NCI-H187 treated with DMSO at 0.1 percent for 48 hours (cell line): ENCODE measurements at places on chromosomes 16 and 17.

DNA sequence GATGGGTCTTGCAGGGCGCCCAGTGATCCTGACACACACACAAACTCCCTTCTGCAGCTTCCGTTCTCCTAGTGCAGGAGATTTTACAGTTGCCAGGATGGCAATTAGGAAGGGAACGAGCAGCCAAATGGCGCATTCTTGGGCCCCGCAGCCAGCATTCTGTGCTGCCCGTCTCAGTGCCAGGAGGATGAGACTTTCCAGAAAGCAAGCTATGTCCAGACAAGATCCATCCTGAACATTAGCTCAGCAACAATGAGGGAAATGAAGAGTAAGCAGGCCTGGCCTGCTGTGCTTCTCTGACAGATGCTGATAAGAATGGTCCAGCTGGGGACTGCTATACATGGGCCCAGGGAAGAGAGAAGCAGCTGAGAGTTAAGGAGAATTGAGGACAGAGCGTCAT, 16.5 kb downstream of the SPPL2C start:
- no peak for DNase-seq

- no peak for DNase-seq
These were observed 2.2 kb downstream of the MLYCD start for GRCh38 chr16:83901101-83901500.

- no peak for DNase-seq
These were observed 4.1 kb downstream of the FOXJ1 start for GRCh38 chr17:76137001-76137350.

DNA sequence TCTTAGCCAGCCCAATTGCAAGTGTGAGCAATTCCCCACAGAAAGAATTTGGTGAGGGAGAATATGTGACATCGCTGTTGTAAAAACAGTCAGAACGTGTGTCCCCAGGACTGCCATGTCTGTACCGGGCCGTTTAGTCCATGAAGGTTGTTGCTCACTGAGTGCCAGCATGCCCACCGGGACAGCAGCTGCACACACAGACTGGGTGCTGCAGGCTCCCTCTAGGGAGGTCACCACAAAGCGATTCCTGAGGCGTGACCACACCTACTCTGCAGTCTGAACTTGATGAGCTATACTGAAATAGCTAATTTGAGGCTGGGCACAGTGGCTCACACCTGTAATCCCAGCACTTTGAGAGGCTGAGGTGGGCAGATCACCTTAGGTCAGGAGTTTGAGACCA, 44.1 kb upstream of the ADORA2B start:
- DNase-seq, result no peak

DNA sequence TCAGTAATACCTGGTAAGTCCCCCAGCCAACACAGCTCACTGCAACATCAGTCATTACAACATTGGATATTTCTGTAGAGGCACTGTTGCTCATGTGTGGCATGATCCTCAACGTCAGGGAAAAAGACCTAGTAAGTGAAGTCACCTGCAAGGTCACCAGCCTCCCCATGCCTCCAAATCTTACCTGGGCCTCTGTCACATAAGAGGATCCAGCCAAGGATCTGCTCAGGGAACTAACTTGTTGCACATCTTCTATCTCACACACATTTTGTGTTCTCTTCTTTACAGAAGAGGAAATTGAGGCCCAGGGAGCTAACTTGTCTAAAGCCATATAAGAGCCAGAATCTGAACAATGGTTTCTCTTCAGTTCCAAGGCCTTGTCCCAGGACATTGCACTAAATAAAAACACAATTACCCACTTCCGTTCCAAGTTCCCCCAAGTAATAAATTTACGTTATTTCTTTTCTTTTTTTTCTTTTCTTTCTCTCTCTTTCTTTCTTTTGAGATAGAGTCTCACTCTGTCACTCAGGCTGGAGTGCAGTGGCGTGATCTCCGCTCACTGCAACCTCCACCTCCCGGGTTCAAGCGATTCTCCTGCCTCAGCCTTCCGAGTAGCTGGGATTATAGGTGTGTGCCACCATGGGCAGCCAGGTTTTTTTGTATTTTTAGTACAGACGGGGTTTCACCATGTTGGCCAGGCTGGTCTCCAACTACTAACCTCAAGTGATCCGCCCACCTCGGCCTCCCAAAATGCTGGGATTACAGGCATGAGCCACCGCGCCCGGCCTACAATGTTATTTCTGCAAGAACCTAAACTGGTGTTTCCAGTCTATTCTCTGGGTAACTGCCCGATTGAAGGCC, 1.3 kb downstream of the SHMT1 start:
- DNase-seq, result no peak

DNA sequence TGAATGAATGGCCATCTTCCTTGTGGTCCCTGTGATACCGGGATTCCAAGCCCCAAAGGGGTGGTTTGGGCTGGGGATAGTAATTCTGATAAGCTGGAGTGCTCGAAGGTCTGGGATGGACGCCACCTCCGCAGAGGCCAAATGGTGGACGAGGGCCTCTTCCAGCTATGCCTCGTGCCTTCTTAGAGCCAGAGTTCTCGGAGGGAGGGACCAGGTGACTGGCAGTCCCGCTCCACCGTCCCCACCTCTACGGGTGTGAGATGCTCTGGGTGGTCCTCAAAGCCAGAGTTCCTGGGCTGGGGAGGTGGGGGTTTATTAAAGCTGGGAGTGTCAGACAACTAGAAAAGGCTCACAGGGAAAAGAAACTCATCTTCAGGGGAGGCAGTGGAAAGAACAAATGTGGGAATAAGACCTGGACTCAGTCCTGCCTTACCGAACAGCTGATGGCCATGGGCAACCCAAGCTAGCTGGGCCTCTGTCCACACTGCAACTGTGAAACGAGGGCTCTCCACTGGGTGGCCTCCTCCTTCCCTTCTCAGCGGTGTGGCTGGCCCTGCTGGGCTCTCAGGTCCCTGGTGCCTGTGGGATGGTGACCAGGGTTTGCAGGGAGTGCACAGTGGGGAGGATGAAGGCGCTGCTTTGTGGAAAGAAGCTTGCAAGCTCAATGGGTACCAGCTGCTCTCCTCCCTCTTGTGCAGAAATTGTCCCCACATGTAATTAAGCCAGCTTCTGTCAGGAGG, 75.2 kb downstream of the N4BP1 start:
- DNase-seq, result no peak

DNA sequence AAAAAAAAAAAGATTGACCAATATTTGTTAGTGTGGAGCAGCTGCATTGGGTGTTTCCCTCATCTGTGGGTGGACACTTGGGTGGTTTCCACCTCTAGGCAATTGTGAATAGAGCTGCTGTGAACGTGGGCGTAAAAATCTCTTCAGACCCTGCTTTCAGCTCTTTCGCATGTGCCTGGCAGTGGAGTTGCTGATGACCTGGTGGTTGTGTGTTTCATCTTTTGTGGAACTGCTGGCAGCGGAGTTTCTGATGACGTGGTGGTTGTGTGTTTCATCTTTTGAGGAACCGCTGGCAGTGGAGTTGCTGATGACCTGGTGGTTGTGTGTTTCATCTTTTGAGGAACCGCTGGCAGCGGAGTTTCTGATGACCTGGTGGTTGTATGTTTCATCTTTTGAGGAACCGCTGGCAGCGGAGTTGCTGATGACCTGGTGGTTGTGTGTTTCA, 21.4 kb downstream of the ZC3H18 start:
- no peak for DNase-seq

DNA sequence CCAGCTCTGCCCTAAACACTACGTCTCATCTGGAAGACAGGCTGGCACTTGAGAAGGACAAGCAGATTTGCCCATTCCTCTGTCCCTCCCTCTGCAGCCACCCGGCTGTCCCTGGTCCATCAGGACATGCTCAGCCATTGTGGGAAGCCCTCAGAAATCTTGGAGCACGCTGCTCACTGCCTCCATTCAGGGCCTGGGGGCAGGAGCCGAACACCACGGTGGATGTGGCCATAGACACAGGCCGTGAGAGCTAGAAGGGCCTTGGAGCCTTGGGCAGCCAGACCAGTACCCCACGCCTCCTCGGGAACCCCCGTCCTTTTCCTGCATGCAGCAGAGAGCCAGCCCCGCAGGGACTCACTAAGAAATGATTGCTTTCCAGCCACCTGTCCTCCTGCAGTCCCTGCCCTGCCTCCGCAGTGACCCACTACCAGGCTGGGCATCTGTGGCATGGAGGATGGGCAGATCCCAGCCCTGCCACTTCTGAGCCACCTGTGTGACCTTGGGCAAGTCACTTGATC, 3.4 kb downstream of the DOC2A start:
- no peak for DNase-seq

DNA sequence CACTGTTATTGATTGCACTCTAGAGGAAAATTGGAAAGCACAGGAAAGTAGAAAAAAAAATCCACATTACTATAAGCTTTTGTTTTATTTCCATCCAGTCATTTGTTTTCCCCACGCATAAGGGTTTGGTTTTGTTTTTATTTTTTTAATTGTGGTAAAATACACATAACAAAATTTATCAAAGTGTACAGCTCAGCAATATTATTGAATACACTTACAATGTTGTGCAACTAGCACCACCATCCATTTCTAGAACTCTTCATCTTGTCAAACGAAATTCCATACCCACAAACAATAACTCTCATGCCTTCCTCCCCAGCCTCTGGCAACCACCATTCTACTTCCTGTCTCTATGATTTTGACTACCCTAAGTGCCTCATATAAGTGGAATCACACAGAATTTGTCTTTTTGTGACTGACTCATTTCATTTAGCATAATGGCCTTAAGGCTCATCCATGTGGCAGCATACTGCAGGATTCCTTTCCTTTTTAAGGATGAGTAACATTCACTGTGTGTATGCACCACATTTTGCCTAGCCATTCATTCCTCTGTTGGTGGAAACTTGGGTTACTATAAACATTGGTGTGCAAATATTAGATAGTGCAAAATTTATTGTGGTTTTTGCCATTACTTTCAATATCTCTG, 11.1 kb downstream of the SPPL2C start:
- DNase-seq, result no peak

- no peak for DNase-seq
These were observed 458.0 kb upstream of the ASIC2 start for GRCh38 chr17:33750943-33751701.

GRCh38 chr17:33277436-33278100, 15.5 kb downstream of the ASIC2 start:
- DNase-seq, result no peak
